ENCODE measurements at places on chromosomes 1 and 21.
A peak's percentile ranks its signal among the peaks of the same experiment; 100 is the strongest.

- peak; percentile 18 for DNase-seq
Observed at GRCh38 chr1:160169553-160170399, 18.4 kb downstream of the ATP1A4 start.

DNA sequence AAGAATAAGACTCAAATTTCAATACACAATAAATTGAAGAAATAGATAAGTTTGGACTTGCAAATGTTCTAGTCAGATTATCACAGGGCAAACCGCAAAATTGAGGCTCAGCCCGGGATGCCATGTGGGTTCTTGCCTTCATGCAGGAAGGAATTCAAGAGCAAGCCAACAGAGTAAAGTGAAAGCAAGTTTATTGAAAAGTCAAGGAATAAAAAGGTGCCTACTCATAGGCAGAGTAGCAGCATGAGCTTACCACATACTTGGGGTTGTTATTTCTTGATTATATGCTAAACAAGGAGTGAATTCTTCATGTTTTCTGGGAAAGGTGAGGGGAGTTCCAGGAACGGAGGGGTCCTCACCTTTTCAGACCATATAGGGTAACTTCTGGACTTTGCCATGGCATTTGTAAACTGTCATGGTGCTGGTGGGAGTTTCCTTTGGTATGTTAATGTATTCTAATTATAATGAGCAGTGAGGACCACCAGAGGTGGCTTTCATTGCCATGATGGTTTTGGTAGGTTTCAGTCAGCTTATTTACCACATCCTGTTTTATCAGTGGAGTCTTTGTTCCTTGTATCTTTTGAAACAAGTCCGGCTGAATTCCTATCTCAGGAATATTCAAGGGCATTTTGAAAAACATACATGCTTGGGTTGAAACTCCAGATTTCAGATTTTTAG lies 2.0 kb upstream of the OR2AK2 start:
- no peak for DNase-seq

DNA sequence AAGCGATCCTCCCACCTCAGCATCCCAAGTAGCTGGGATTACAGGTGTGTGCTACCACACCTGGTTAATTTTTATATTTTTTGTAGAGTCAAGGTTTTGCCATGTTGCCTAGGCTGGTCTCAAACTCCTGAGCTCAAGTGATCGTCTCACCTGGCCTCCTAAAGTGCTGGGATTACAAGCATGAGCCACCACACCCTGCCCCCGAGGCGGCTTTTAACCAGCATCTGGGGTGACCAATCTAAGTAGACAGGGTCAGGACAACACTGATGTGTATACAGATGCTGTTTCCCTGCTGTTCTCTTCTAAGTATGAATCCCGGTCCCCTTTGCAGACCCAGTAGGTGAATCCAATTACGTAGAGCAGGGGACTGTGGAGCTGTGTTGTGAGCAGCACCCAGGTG lies 23.9 kb downstream of the THAP3 start:
- no peak for DNase-seq

DNA sequence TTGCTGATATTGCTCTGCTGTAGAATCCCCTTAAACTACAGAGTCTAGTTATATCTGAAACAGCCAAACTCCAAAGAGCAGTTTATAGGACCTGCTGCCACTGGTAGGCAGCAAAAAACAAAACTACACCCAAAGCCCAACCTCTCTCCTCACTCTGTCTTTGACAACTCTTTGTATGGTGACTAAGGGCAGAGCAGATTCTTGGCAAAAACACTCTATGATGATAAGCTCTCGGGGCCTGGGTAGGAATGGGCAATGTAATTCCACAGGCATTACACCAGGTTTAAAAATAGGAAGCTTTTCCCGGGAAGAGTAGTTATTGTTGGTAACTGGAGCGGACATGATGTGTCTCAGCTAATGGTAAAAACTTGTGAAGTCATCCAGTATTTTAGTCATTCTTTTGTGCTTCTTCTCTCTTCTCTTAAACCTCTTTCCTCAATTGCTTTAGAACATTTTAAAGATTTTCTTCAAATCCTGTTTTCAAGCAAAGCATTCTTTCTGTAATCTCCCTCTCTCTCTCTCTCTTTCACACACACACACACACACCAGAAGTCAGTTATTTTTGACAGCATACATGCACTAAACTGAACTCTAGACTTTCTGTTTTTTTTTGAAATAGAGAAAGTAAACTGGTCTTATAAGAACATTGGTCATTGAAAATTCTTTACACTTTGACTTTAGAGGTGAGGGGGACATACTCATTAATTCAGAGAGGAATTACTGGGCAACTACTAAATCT lies 193.5 kb downstream of the PAPPA2 start:
- DNase-seq: no peak

DNA sequence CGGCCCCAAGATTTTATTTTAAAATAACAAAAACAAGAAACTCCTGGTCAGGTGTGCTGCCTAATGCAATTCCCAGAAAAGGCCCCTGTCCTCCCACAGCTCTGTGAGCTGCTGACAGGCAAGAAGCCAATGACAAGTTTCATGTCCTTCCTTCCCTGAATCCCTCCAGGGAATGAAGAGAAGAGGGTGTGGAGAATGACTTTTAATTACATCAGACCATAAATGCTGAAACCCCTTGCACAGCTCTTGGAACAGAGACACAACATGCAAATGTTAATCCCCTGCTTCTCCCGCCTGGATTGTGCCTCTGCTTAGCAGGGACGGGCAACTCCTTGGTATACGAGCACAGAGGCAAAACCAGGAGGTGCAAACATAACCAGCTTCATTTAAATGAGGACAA lies 228.1 kb upstream of the CAMK1G start:
- no peak for DNase-seq

- DNase-seq: no peak
Observed at GRCh38 chr1:152996633-152997400, 4.7 kb upstream of the SPRR3 start.

DNA sequence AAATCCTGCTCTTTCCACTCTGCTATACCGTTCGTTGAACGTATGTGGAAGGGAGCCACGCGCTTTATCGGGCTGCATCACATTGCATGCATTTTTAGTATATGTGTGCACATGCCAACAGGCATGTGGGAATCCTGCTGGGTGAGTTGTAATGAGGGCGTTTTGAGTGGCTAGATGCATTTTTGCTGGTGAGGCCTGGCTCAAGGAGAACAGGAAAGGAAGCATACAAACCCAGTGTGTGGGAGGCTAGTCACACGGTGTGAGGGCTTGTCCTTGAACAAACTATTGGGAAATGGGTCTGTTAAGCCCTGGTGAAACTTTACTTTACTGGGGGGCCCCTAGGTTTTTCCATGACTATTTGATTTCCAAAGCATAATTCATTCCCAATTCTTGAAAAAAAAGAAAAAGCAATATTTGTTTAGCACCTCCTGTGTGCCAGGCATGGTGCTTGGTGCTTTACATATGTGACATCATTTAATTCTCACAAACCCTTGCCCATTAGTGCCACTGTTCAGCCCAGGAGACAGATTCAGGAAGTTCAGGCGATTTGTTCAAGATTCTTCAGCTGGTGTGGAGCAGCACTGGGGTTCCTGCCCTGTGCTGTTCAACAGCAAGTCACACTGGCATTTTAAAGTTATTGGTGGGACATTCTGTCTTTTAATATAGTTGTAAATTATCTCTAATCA lies 25.6 kb upstream of the JUN start:
- no peak for DNase-seq

GRCh38 chr1:3733883-3734589 lies 18.2 kb upstream of the CCDC27 start:
- DNase-seq: no peak

DNA sequence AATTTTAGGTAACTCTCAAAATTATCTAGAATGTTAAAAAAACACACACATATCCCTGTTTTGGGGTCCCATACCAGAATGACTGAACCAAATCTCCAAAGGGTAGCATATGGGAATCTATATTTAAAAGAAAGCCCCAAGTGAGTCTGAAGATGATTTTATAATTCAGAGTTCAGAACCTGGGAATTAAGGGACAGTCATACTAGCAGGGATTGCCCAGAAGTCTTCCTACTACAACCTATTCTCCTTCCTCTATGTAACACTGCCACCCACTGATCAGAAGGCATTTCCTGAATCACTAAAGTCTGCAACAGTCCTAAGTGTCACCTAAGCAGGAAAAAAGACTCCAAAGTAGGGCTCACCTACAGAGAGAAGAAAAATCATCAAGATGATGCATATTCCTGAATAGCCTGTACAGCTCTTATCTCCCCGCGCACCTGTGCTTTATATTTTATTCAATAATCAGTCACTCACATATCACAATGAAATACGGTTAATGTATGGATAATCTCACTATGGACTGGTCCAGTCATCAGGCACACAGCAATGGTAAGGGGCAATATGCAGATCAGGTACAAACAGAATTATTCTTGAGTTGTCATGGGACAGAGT lies 4.9 kb downstream of the RGS1 start:
- no peak for DNase-seq

- DNase-seq: no peak
Observed at GRCh38 chr1:174097426-174097825, 61.9 kb upstream of the RABGAP1L start.

- no peak for DNase-seq
Observed at GRCh38 chr1:245763873-245764331, 609.1 kb downstream of the KIF26B start.

DNA sequence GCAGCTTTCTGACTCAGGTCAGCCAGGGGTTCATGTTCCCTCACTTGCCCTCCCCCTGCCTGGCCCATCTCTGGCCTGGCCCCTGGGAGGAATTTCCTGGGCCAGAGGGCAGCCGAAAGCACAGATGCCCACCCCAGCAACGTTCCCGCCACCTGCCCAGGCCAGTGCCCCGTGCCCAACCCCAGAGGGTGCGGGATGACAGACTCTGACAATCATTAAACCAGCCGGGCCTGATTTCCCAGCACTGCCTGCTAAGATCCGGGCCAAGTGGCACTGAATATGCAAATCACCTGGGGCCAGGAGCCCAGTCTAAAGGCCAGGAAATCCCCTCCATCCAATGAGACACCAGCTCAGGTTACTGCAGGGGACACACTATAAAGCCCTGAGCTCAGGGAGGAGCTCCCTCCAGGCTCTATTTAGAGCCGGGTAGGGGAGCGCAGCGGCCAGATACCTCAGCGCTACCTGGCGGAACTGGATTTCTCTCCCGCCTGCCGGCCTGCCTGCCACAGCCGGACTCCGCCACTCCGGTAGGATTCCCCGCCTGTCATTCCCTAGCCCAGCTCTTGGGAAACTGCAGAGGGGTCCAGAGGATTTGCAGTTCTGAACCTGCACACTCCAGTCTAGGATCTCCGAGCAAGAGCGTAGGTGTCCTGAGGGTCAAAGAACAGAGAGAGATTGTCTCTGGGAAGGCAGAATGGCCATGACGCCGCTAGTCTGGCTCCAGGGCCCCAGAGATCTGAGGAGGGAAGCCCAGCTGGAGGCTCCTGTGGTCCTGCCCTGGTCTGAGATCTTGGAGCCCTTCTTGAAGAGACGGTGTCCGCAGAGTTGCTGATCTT lies at the start of gene ELF3:
Gene ELF3, plus strand, starts transcription at position 408 of the 836 bp plus-strand sequence. CDS start 550 bp downstream, outside the sequence.
- DNase-seq: no peak

GRCh38 chr1:62082456-62083363 lies 111.9 kb upstream of the L1TD1 start:
- DNase-seq: peak; percentile 57

GRCh38 chr1:99176753-99177152 lies 87.5 kb upstream of the PLPPR4 start:
- no peak for DNase-seq

GRCh38 chr1:81921851-81922462 lies 121.2 kb downstream of the ADGRL2 start:
- no peak for DNase-seq

DNA sequence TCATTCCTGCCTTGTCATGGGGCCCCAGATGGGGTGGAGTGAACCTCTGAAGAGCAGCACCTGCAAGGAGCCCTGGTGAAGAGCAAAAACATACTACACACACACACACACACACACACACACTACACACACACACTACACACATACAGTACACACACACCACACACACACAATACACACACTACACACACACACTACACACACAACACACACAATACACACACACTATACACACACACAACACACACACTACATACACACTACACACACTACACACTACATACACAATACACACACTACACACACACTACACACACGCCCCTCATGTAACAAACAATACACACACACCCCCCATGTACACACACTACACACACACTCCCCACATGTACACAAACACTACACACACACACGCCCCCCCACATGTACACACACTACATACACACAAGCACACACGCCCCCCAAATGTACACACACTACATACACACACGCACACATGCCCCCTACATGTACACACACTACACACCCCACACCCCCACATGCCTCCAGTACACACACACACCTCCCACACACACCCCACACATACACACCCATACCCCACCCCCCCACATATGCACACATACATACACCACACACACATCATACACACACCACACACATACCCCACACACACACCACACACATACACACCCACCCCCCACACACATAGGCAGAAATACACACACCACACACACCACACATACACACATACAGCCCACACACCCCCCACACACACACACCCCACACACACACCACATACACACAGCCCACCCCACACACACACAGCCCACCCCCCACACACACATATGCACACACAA lies 9.3 kb downstream of the SLC2A5 start:
- no peak for DNase-seq

DNA sequence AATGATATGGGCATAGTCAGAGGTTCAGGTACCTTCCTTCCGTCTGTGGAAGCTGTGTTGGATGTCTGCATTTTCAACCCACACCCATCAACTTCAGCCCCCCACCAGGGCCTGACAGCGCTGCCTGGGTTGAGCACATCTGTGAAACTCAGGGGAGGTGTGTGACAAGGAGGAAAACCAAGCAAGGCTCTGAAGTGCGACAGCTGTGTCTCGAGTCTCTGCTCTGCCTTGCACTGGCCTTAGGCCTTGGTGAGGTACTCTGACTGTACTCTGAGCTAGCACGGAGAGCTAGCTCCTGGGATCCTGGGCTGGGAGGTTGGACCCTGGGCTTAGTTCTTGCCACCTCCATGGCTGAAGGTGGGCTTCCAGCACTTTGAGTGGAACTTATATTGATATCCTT lies 9.1 kb downstream of the VANGL2 start:
- no peak for DNase-seq

DNA sequence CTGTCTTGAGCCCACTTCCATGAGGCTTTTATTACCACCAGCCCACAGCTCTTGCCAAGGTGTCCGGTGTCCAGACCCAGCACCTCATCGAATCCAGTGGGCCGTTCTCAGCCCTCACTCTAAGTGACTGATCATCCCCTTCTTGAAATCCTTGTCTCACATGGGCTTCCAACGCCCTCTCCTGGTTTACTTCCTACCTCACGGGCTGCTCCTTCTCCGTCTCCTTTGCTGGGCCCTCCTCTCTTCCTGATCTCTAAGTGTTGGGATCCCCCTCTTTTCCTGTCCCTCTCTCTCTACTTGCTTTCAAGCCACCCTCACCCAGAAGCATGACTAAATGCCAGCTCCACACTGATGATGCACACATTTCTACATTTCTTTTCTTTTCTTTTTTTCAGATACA lies 9.0 kb upstream of the RHBG start:
- DNase-seq: no peak

GRCh38 chr1:3863231-3863935 lies 6.1 kb downstream of the DFFB start:
- no peak for DNase-seq
